A549 (cell line): ENCODE measurements at places on chromosomes 5 and 9.

DNA sequence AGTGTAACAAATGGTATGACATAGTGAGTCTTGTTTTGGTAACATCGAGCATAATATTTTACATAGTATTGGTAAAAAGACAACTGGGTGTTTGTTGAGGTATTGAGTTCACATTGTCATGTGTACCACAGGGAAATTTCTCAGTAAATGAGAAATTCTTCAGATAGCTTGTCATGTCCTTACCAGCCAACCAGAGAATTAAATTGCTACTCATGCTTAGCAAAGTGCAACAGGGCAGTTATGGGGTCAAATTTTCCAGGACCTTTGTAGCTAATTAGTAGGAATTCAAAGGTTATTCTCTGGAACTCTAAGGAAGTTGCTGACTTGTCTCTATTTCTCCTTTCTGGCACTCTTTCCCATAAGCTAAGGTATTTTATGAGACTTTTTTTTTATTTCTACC is 595.7 kb downstream of the EFNA5 start:
- DNase-seq = no peak

GRCh38 chr9:119368681-119369581 is at the start of gene BRINP1:
TSS of gene BRINP1 (minus strand) at chr9:119369435. CDS start at chr9:119313355, 56,080 bp downstream.
- DNase-seq = peak; percentile 7

DNA sequence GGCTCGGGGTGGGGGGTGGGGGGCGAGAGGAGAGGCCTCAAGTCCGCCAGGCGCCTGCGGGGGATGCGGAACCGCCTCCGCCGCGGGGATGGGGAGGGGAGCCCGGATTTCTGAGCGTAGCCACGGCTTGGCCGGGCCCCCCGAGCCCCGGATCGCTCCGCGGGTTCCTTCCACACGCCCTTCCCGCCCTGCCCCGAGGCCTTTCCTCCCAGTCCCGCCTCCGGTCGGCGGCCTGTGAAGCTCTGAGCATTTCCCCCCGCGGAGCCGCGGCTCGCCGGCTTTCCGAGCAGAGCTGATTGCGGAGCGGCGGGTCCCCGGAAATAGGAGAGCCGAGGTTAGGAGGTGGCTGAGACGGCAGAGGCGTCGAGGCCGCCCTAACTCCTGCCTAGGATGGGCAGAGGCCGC is 6.1 kb downstream of the IRX4 start:
- DNase-seq = no peak

GRCh38 chr5:5372930-5373329 is 49.5 kb upstream of the ICE1 start:
- no peak for DNase-seq
